Natural killer cell treated with Interleukin-12 subunit alpha and Interleukin-12 subunit beta and Interleukin-15 and Interleukin-18, amount 100 ng/mL, for 72 hours (primary cell): ENCODE measurements at places on chromosomes 1 and 21. TPM values are rescaled to one million over a fixed set of nuclear protein-coding genes. Genes with fewer than 3 reads are reported as not detected.

DNA sequence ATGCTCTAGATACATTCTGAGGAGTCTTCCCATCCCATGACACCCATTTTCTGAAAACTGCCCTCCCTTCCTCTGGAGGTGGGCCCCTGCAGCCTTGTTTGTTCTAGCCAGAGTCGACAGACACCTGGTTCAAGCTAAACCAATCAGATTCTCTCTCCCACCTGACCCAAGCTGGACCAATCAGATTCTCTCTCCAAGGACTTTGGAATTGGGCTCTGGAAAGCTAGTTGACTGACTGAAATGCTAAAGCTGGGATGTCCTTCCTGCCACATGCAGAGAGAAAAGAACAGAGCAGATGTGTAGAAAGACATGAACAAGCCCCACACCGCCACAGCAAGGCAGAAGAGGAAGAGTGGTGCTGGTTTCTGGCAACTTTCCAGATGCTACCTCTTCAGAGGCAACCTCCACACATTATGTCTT is 24.6 kb downstream of the ASAP3 start:
- H3K27ac ChIP-seq, result no peak overlapping the region
- H3K36me3 ChIP-seq, result no peaks in the 10 kb centered on the region
- peaks cover 25% of the 10 kb centered on the region for H3K27me3 ChIP-seq

Gene TEX38
- not detected for total RNA-seq

DNA sequence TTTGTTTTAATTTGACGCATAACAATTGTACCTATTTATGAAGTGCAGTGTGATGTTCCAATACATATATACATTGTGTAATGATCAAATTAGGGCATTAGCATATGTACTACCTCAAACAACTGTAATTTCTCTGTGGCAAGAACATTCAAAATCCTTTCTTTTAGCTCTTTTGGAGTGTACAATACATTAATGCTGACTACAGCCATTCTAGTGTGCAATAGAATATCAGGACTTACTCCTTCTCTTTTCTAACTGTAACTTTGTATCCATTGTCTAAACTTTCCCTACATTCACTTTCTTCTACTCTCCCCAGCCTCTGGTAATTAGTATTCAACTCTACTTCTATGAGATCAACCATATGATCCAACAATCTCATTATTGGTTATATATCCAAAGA is 1177.4 kb downstream of the KCNT2 start:
- no peak overlapping the region for H3K27ac ChIP-seq
- H3K4me3 ChIP-seq, result no peak overlapping the region
- no peaks in the 10 kb centered on the region for H3K4me1 ChIP-seq
- H3K36me3 ChIP-seq, result no peaks in the 10 kb centered on the region
- no peaks in the 10 kb centered on the region for H3K27me3 ChIP-seq
- DNase-seq, result no peak

Gene ZNF684
- total RNA-seq, result 6.6 TPM

- H3K4me3 ChIP-seq, result no peak overlapping the region
- H3K27ac ChIP-seq, result no peak overlapping the region
- H3K4me1 ChIP-seq, result no peaks in the 10 kb centered on the region
- no peak for DNase-seq
Observed at GRCh38 chr21:15713412-15713811, 16.4 kb upstream of the USP25 start.

Gene CNR2
- 2.1 TPM for total RNA-seq

Gene KRTAP19-8
- total RNA-seq, result not detected

- no peaks in the 10 kb centered on the region for H3K4me1 ChIP-seq
- H3K4me3 ChIP-seq, result no peak overlapping the region
- H3K27ac ChIP-seq, result no peak overlapping the region
- no peaks in the 10 kb centered on the region for H3K36me3 ChIP-seq
Observed at GRCh38 chr21:34372321-34372720, 3.0 kb upstream of the SMIM11 start.

- H3K27me3 ChIP-seq, result no peaks in the 10 kb centered on the region
- H3K4me3 ChIP-seq, result no peak overlapping the region
- H3K4me1 ChIP-seq, result peaks cover 8% of the 10 kb centered on the region
- H3K36me3 ChIP-seq, result peaks cover 12% of the 10 kb centered on the region
- DNase-seq, result no peak
Observed at GRCh38 chr1:246416261-246416660, 90.8 kb downstream of the SMYD3 start.

DNA sequence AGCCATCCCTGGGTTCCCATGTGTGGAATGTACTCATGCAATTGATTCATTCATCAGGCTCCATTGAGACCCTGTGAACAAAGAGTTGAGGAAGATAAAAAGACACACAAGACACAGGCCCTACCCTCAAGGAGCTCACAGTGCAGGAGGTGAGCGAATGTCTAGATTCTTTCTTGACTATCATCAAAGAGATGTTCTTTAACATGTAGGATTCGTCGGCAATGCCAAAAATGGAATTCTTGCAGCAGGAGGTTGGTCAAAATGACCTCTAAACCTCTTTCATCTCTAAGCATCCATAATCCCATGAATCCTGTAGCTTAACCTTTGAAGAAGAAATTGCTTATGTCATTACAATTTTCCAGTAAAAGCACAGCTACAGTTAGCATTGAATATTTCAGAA is 27.9 kb upstream of the TTF2 start:
- no peaks in the 10 kb centered on the region for H3K27me3 ChIP-seq
- H3K4me3 ChIP-seq, result no peak overlapping the region
- H3K36me3 ChIP-seq, result no peaks in the 10 kb centered on the region
- H3K27ac ChIP-seq, result no peak overlapping the region
- no peak for DNase-seq
- H3K4me1 ChIP-seq, result no peaks in the 10 kb centered on the region

DNA sequence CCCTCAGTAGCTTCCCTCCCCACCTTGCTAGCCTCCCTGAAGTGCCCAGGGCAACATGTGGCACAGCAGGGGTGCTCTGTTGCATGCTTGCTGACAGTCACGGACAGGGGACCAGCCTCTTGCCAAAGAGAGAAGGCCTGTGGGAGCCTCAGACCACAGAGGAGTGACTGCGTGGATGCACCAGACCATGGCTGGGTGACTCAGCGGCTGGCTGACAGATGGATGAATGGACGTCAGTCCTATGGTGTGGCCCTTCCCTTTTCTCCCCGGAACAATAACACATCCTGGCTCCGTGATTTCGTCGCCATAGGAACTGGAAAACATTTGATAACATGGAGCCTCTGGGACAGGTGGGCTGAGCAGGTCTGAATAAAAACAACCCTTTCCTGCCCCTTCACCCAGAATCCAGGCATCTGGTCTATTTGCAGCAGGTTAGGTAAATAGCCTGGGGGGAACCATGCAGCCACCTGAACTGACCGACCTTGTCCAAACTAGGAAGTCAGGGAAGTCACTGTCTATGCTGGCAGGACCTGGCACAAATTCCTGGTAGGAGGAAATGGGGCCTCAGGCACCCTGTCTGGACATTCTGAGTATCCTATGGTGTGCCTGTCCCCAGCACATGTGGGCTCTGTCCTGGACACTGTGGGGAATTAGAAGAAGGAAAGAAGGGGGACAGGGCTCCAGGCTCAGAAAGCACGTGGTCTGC is 53.3 kb downstream of the NENF start:
- no peak overlapping the region for H3K27ac ChIP-seq
- no peaks in the 10 kb centered on the region for H3K27me3 ChIP-seq
- no peaks in the 10 kb centered on the region for H3K36me3 ChIP-seq
- H3K4me1 ChIP-seq, result peaks cover 16% of the 10 kb centered on the region
- no peak overlapping the region for H3K4me3 ChIP-seq
- DNase-seq, result peak; percentile 39

GRCh38 chr1:154807048-154807591 is 63.0 kb downstream of the KCNN3 start:
- no peak for DNase-seq
- no peak overlapping the region for H3K4me3 ChIP-seq
- H3K27me3 ChIP-seq, result peaks cover 52% of the 10 kb centered on the region
- H3K36me3 ChIP-seq, result no peaks in the 10 kb centered on the region
- H3K27ac ChIP-seq, result no peak overlapping the region

Gene SERPINC1
- 0.36 TPM for total RNA-seq

DNA sequence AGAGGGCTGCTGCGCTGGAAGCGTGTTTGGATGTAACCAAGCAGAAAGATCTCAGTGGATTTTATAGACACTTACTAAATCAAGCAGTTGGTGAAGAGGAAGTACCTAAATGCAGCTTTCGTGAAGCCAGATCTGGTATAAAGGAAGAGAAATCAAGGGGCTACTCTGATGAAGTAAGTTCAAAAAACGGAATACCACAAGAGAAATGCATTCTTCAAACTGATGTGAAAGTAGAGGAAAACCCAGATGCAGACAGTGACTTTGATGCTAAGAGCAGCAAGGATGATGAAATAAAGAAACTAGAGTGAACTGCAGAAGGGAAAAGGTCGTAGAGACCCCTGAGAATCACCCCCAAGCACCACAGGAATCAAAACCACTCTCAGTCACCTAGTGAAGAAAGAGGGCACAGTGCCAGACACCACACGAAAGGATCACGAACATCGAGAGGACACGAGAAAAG is 40.8 kb upstream of the NEXN start:
- no peaks in the 10 kb centered on the region for H3K36me3 ChIP-seq
- no peaks in the 10 kb centered on the region for H3K27me3 ChIP-seq
- H3K4me1 ChIP-seq, result no peaks in the 10 kb centered on the region
- H3K27ac ChIP-seq, result no peak overlapping the region
- no peak for DNase-seq

DNA sequence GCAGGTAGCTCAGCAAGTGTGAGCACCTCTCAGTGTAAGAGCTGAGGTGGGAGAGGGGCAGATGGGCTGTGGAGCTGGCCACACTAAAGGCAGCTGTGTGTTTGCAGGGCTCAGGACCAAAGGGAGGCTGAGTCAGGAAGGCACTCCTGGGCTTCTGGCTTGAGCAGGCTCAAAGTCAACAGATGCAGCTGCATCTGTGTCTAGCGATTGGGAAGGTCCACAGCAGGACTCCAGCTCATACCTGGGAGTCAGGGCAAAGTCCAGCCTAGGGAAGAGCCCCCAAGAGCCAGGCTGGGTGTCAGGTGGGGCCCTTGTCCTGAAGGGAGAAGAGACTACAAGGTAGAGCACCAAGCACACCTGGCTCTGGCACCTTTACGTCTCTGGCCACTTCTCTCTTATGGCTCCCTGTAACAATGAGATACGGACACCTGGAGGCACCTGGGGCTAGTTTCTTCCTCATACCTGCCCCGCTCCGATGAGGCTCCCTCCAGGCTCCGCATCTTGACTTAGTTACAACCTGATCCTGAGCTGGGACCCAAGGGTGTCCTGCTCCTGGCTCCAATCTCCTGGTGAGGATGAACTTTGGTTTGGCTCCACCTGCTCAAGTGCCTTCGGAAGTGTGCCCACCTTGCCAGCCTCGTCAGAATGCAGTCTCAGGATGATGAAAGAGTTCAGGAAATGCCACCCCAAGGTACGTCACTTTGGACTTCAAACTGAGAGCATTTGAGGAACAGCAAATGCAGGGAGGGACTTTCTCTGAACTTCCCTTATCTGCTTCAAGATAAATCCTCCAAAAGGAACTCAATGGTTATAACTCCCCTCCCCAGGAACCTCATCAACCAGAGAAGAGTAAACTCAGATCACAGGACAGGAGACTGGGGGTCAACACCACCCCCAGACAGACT is 21.5 kb upstream of the SLC2A1 start:
- DNase-seq, result no peak
- no peak overlapping the region for H3K27ac ChIP-seq

- peaks cover 6% of the 10 kb centered on the region for H3K4me1 ChIP-seq
- H3K36me3 ChIP-seq, result no peaks in the 10 kb centered on the region
Observed at GRCh38 chr1:182666706-182667105, 17.7 kb downstream of the RGS8 start.

Gene LRIF1
- 15.5 TPM for total RNA-seq

DNA sequence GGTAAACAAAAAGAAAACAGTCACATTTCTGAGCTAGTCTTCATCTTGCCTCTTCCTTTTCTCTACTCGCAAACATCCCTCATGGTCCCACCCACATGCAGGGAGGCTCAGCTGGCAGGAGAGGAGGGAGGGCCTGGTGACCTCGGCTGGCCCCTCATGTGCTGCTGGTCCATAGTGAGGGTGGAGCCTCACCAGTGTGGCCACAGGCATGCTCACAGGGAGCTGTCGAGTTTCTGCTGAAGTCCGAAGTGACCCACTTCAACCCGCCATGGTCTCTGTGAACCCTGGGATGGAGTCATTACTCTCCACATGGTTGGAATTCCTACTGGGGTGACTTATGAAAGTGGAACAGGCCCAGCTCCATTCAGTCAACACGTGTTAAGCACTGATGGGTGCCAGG is 253.4 kb downstream of the RHOU start:
- no peak overlapping the region for H3K4me3 ChIP-seq
- peaks cover 4% of the 10 kb centered on the region for H3K27me3 ChIP-seq
- H3K36me3 ChIP-seq, result no peaks in the 10 kb centered on the region
- H3K4me1 ChIP-seq, result peaks cover 11% of the 10 kb centered on the region
- no peak for DNase-seq

- peaks cover 27% of the 10 kb centered on the region for H3K27me3 ChIP-seq
- peaks cover 17% of the 10 kb centered on the region for H3K4me1 ChIP-seq
- no peaks in the 10 kb centered on the region for H3K36me3 ChIP-seq
- no peak overlapping the region for H3K27ac ChIP-seq
- no peak for DNase-seq
- no peak overlapping the region for H3K4me3 ChIP-seq
Observed at GRCh38 chr1:204326771-204327300, 32.9 kb downstream of the PLEKHA6 start.

GRCh38 chr1:6350416-6351088 is 43.0 kb downstream of the ACOT7 start:
- peaks cover 28% of the 10 kb centered on the region for H3K4me1 ChIP-seq
- no peak for DNase-seq
- H3K27me3 ChIP-seq, result no peaks in the 10 kb centered on the region
- H3K27ac ChIP-seq, result peak overlapping the region; percentile 98

DNA sequence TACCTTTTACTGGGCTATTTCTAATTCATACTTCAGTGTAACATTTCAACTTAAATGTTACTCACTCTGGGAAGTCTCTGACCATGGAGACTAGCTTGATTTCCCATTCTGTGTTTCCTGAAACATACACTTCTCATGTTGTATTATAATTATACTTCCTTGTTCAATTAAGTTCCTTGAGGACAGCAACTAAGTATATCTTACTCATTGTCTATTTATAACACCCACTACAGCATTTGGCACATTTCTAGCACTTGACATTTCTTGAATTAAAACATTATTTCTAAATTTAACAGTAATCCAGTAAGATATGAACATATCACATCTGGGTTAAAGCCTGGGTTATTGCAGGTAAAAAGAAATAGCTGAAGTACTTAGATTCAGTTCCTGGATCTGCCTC is 32.4 kb upstream of the F13B start:
- no peaks in the 10 kb centered on the region for H3K27me3 ChIP-seq
- no peak overlapping the region for H3K4me3 ChIP-seq
- no peaks in the 10 kb centered on the region for H3K4me1 ChIP-seq
- no peak for DNase-seq

GRCh38 chr1:160112357-160112756 is 3.2 kb upstream of the ATP1A2 start:
- H3K27me3 ChIP-seq, result peaks cover 21% of the 10 kb centered on the region
- no peaks in the 10 kb centered on the region for H3K36me3 ChIP-seq
- no peaks in the 10 kb centered on the region for H3K4me1 ChIP-seq
- H3K4me3 ChIP-seq, result no peak overlapping the region

DNA sequence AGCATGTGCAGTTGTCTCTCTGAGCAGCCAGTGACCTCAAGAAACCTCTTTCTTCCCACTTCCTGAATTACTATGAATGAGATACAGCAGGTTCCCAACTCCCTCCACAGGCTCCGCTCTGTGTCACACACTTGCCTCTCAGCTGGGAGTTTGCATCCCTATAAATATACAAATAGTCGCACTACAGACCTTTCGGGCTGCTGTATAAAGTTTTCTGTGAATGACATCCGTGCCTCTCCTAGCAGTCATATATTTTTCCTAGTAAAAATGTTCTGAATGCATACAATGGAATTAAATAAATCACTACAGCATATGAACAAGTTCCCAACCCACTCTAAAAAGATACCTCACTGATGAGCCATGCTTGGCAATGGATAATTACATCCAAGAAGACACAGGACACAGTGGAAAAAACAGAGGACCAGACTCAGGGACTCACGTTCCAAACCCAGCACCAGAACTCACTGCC is 66.8 kb downstream of the CAPZB start:
- no peak overlapping the region for H3K4me3 ChIP-seq
- no peaks in the 10 kb centered on the region for H3K27me3 ChIP-seq
- H3K36me3 ChIP-seq, result peaks cover 11% of the 10 kb centered on the region
- no peak for DNase-seq
